Fibroblast of skin of back (primary cell): ENCODE measurements at places on chromosomes 2 and 18.

- peak; percentile 96 for DNase-seq
Measured at GRCh38 chr2:127576433-127577207, 41.1 kb downstream of the MYO7B start.

- no peak for DNase-seq
Measured at GRCh38 chr18:48186861-48187260, 222.3 kb downstream of the ZBTB7C start.

DNA sequence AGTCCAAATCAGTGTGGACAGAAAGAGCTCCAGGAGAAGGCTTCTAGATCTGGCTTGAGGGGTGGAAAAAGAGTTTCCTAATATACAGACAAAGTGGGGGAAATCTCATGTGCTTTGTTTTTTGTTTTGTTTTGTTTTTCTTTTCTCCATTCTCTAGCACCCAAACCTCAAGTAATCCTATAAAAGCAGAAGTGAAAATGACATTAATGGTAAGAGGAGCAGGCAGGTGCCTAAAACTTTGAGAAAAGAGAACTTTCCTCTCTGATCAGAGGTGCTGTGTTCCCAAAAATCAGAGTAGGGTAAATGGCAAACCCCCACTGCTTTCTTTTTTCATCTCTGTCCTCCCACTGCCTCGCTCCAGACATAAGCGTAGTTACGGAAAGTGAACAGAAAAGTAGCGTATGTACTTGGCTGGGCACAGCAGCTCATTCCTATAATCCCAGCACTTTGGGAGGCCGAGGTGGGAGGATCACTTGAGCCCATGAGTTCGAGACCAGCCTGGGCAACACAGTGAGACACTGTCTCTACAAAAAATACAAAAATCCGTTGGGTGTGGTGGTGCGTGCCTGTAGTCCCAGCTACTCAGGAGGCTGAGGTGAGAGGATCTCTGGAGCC lies 77.8 kb downstream of the FAM161A start:
- no peak for DNase-seq

- peak; percentile 40 for DNase-seq
Measured at GRCh38 chr18:55343396-55344073, 244.5 kb downstream of the TCF4 start.

GRCh38 chr2:226478109-226478809 lies 321.4 kb downstream of the IRS1 start:
- peak; percentile 94 for DNase-seq

DNA sequence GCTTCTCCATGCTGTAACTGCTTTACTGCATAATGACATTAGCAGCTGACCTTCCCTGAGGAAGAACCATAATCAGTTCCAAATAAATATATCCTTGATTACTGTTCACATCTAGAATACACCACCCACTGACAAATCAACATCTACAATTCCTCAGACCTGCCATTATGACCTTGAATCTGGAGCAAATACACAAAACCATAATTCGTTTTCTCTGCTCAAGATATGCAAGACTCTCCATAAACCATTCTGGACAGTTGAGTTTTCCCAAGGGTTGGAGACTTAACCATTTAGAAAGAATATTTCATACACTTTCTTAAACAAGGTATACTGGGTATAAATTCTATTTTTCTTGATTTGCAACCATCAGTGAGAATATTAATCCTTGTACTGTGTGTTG lies 11.8 kb downstream of the C2orf76 start:
- no peak for DNase-seq

DNA sequence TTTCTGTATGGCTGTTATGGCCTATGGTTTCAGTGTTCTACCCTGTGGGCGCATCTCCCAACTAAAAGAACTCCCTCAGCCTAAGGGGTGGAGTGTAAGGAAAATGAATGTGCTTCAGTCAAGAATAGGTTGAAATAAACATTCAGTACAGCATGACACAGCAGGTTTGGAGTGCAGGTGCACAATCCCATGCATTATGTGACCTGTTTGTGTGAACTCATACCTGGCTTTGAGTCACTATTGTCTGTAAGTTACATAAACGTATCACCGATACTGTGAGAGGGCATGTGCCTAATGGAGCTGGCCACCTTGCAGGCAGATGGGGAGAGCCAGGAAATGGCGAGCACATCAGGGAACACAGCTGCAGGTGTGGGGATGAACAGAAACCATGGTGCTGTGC lies 216.0 kb downstream of the DSEL start:
- no peak for DNase-seq

DNA sequence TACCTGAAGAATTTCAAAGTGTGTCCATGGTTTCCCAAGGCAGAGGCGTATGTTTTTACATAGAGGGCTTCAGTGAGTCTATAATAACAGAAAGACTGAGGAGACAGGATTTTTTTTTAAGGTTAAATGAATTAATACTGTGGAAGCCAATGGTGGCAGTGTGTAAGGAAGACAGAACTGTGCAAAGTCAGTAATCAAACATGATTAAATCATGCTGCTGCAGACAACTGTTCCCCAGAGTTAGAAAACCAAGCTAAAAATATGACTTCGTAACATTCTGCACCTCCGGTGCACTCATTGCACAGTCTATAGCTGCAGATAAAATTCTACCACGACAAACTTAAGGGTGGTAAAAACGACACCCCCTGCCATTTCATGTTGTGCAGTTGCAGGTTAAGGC lies 309.6 kb upstream of the TRIB2 start:
- no peak for DNase-seq

GRCh38 chr2:43212216-43212835 lies 14.1 kb downstream of the ZFP36L2 start:
- no peak for DNase-seq

DNA sequence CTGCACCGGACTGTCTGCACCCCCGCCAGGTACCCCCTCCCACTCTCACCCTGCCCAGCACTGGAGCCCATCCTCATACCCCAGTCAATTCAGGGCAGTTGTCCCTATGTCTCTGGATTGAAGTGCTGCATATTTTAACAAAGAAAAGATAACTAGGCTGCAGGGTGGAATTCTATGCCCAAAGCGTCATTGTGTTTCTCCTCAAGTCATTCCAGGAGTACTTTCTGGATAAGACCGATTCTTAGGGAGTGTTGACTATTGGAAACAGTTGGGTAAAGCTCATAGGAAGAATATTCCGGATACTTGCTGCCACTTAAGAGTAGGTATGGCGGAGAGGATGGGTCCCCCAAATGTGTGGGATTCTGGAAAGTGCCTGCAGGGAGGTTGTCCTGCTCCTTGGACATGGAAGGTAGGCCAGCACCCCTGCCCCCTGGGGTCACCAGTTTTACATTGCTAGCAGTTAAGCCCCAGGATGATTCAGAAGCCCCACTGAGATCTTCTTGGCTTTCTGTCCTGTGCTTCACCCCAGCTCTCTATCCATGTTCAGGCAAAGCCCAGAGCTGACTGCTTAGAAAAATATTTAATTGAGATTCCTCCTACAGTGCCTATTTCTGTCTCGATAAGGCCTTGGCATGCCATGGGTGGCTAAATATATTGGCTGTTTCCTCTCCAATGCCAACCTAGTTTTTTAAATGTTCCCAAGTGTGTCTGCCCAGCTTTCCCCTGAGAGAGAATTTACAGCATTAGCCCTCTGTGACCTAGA lies 48.2 kb downstream of the RPL37A start:
- peak; percentile 92 for DNase-seq

DNA sequence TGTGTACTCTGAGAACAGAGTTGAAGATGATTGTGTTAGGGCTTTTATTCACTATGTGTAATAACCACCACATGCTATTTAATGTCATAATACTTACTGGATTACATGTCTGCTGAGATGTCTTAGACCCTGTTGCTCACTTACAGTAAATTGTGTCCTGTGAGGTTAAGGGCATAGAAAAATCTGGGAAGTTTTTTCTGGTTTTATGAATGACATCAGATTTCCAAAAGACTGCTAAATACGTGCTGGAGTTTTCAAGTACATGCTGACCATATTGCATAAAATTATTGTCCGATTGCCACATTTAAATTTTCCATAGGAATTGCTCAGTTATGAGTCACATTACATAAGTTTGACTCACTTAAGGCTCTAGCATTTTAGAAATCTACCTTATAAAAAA lies 96.7 kb upstream of the COL5A2 start:
- DNase-seq, result peak; percentile 97

GRCh38 chr2:7378591-7378990 lies 461.4 kb downstream of the RNF144A start:
- no peak for DNase-seq

- peak; percentile 38 for DNase-seq
Measured at GRCh38 chr2:158024288-158024898, 77.3 kb upstream of the UPP2 start.

DNA sequence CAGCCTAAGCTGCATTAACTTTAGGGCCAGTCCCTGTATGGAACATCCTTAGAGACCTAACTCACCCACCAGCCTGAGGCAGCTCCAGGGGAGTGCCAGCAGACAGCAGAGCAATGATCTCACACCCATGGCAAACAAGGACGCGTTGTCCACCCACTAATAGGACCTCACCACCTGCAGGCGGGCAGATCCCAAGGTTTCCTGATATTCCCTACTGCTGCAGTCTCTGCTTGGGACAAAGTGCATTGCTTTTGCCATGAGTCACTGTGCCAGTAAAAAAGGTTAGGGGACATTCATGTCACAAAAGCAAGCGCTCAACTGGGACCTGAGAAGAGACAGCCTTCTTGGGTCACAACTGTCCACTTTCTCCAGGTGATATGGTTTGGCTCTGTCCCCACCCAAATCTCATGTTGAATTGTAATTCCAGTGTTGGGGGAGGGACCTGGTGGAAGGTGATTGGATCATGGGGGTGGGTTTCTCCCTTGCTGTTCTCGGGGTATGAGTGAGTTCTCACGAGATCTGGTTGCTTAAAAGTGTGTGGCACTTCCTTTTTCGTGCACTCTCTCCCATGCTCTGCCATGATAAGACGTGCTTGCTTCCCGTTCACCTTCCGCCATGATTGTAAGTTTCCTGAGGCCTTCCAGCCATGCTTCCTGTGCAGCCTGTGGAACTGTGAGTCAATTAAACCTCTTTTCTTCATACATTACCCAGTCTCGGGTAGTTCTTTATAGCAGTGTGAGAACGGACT lies 160.2 kb downstream of the MIB1 start:
- DNase-seq, result no peak

GRCh38 chr2:63870679-63871078 lies 29.0 kb downstream of the UGP2 start:
- DNase-seq, result no peak

- DNase-seq, result no peak
Measured at GRCh38 chr2:45260946-45261345, 251.7 kb upstream of the SIX2 start.

- DNase-seq, result no peak
Measured at GRCh38 chr2:9877026-9877425, 33.8 kb downstream of the TAF1B start.

DNA sequence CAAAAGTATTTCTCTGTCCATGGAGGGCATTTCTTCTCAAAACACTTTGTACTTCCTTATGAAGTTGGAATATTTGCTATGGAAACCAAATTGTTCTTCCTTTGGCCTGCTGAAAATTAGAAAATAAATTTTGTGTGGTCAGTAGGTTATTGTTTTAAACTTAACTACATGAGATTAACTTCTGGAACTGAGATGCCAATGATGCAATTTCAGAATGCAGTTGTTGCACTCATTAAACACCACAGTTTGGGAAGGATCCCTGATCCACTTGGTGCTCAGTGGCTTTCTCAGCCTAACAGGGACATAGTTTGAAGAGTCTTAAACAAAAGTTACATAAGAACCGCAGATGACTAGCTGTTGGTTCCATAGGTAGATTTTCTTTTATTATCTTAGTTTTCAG lies 23.3 kb upstream of the IL1R1 start:
- no peak for DNase-seq

- no peak for DNase-seq
Measured at GRCh38 chr18:70299393-70299792, 10.5 kb downstream of the SOCS6 start.

- peak; percentile 93 for DNase-seq
Measured at GRCh38 chr18:60019463-60019840, 119.7 kb downstream of the PMAIP1 start.

DNA sequence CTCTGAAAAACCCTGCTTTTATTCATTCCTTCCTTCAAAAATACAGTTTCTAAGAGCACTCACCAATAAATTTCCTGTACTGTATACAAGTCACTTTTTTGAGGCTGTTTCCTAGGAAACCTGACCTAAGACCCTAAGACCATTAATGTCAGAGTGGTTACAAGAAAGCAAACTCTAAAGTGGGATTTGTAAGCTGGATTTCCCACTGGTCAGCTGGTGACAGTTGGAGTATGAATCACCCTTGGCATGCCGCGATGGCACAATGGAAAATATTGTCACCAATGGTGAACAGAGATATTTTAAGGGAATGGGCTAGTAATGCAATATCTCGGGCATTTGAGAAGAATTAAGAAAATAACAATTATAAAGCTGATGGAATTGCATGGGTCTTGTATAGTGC lies 101.9 kb downstream of the COL3A1 start:
- no peak for DNase-seq

- no peak for DNase-seq
Measured at GRCh38 chr2:183519371-183520056, 395.3 kb downstream of the NUP35 start.

DNA sequence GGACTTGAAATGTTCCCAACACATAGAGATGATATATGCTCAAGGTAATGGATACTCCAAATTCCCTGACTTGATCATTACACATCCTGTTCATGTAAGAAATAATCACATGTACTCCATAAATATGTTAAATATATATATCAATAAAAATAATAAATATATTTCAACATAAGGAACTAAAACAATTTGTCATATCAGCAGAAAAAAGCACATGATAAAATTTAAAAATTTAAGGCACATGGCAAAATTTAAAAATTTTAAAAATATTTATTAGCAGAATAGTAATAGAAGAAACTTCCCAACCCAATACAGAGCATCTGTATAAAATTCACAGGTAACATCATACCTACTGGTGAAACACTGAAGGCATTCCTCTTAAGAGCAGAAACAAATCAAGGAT lies 109.6 kb upstream of the KYNU start:
- no peak for DNase-seq

DNA sequence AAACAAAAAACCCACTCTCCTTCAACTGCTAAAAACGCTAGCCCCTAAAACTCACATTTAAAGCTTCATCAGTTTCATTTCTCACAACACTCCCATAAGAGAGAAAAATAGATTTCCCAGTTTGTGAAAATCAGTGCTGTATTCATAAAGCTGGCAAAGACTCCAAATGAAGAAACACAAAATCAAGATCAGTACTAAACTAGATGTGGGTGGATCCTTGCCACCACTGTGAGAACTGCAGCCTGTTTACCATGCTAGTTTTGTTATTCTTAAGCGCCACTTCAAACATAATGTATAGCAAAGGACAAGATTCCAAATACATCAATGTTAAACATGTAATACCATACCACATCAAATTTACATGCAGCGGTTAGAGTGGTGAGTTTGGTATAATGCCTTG lies 104.5 kb upstream of the CCDC150 start:
- DNase-seq, result no peak

- DNase-seq, result peak; percentile 39
Measured at GRCh38 chr2:44778221-44778654, 163.3 kb upstream of the SIX3 start.
